ENCODE measurements at places on chromosomes 1 and 21.

- no peak for DNase-seq
Observed at GRCh38 chr1:65791396-65791795, 1.3 kb upstream of the PDE4B start.

DNA sequence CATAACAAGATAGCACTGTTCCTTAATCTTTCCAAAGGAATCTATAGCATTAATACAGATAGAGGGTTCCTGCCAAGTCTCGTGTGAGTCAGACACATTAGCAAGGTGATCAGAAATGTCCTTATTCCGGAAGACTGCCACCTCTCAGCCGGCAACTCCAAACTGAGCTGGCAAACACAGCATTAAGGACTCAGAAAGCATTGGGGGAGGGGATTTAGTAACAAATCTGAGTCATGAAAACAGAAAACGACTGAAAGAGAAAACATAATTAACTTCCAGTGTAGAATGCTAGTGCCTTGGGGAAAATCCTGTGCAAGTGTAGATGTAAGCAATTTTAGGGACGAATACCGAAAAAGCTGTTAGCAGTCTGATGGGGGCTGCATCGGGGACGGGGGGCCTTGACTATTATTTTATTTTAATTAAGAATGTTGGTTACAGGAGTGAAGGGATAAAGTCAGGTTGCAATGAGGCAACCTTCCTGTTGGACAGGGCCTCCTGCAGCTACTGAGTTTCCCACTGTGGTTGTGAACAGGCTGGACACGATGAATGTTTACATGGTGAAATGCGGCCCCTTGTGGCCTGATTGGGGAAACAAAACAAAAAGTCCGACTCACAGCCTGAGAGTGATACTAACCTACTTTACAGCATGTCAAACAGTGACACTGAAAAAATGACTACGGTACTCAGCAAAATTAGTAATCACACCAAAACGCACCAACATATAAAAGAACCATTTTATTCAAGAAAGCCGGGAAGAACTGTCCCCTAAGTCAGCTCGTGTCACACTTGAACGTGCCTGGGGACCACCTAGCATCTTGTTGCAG is 20.7 kb downstream of the MIS18A start:
- peak; percentile 5 for DNase-seq

DNA sequence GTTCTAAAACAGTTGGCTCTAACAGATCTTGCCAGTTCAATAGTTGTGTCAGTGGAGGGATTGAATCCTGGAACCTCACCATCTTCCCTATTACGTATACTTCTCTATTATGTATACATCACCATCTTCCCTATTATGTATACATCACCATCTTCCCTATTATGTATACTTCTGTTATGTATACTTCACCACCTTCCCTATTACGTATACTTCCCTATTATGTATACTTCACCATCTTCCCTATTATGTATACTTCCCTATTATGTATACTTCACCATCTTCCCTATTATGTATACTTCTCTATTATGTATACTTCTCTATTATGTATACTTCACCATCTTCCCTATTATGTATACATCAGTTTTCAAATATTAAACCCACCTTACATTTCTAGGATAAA is 34.4 kb upstream of the HP1BP3 start:
- DNase-seq, result no peak

DNA sequence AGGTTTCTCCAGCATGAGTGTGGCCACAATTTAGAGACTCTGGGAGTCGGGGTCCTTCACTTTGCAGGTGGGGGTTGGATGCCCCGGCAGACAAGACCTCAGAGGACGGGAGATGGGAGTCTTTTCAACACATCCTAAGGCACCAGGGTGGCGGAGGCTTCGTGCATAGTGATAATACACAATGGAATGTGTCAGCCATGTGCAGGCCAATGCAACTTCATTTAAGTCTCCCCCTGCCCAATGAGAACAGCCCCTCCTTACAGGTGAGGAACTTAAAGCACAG is 75.9 kb upstream of the IFFO2 start:
- no peak for DNase-seq

DNA sequence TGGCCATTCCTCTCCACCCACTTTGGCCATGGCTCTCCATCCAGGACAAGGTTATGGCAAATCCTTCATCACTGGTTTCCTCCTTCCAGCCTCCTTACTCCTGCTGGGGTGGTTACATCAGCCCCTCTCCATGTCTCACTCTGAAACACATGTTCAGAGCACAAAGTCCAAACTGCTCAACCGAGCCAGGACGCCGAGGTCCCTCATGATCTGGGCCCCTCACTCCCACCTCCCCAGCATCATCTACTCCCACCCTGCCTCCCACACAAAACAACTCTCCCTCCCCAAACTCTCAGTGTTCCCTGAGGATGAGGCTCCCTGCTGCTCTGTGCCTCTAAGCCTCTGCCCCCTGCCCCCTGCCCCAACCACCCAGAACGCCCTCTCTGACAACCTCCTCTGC is 33.3 kb upstream of the ZBTB40 start:
- DNase-seq, result no peak

- no peak for DNase-seq
Observed at GRCh38 chr1:210070531-210070930, 132.5 kb downstream of the SYT14 start.

GRCh38 chr1:116909512-116910378 is at the start of gene PTGFRN:
Gene PTGFRN (plus strand): TSS chr1:116909916. CDS start chr1:116910204, 288 bp downstream.
- no peak for DNase-seq

DNA sequence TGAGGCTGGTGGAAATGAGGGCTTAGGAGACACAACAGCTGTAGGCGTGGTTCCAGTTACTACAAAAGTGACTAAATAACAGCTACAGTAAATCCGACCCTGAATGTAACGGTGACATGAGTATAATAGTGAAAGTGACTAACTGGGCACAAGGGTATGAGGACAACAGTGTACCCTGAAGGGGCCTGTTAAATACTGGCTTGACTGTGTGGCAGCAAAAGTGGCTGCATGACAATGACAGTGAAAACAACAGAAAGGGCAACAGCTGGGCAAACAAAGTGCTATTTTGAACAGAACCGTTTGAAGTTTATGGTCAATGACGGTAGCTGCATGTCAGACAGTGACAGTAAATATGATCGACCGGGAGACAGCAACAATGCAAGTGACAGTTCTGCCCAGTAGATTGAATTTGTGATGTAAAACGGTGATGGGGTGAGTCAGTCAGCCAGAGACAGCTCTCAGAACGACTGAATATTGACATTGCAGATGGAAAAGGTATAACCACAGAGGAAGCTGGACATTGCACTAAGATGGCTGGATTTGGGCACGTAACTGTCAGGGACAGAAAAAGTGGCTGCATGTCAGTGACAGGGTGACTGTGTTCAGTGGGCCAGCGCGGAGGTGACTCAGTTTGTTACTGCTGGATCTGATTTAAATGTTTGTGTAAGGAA is 1.2 kb upstream of the ZBTB40 start:
- no peak for DNase-seq

DNA sequence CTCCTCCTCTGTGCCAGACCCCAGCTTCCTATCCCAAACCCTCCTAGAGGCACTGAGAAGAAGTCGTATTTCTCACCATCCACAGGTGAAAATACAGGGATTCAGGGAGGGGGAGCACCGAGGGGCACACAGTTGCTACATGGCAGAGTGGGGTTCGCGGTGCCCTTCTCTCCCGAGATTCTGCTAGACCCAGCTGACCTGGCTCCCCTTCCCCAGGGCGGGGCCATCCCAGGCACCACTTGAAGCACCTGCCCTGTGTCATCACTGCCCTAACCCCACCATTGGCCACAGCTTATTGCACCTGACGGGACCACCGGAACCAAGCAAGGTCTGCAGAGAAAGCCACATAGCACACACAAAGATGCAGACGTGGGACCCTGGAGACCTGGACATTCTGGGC is 30.5 kb downstream of the SDC3 start:
- no peak for DNase-seq

- DNase-seq, result no peak
Observed at GRCh38 chr1:203131548-203132200, 4.1 kb downstream of the ADORA1 start.

DNA sequence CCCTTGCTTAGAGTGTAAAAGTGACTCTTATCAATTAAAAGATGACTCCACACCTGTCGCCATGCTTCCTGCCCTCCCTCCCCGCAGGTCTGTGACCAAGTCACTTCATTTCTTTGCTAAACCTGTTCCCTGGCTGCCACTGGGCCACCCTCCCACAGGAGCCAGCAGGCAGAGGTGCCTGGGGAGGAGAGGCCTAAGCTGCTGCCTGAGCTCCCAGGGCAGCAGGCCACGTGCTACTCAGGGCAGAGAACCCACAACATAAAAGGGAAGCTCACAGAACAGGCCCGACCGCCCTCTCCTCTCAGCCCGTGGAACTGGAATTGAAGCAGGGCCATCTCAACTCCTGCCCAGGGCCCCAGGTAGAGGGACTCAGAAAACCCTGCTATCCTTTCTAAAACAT is 4.9 kb downstream of the C1orf198 start:
- DNase-seq, result no peak

DNA sequence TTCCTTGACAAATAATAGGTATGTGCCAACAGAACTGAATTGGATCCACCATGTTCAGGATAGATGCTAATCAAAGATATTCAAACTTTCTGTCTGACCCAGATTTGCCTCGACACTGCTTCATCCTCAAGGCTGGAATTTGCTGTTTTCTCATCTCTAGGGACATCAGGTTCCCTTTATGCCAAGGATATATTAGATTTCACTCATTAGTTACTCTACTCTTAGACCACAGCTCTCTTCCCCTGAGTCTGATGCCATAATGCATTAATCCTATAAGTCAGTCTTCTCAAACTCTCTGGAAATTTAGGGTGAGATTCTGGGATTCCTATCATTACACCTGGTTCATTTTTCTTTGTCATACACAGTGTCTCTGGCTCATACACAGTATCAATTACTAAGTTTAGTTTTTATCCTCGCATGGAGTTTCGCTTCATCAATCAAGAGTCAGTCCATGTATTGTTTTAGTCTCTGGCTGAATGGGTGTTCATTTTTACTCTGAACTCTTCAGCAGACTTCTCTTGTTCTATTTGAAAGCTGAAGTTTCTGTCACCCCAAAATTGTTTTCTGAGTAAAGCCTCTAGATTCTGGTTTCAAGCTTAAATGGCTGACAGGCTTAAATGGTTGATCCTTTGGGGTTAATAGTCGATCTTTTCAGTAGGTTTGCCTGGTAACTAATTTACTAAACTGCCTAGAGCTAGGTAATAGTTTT is 9.3 kb upstream of the DCAF6 start:
- DNase-seq, result no peak

DNA sequence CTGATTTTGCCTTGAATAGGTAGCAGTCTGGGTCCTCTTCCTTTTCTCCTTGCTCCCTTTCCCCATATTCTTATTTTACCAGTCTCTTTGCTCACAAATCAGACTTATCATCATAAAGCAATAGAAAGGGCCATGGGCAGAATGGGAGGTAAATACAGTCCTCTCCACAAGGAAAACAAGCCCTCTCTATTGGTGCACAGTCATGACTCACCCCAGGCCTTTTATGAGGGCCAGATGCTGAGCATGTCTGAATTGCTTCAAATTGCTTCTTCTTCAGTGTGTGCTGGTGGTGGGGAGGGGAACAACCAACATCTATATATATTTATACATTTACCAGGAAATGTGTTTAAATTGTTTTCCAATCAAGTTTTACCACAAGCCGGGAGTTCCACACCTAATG is 75.2 kb downstream of the GFI1 start:
- no peak for DNase-seq

- no peak for DNase-seq
Observed at GRCh38 chr21:25995278-25995677, 175.3 kb downstream of the APP start.

DNA sequence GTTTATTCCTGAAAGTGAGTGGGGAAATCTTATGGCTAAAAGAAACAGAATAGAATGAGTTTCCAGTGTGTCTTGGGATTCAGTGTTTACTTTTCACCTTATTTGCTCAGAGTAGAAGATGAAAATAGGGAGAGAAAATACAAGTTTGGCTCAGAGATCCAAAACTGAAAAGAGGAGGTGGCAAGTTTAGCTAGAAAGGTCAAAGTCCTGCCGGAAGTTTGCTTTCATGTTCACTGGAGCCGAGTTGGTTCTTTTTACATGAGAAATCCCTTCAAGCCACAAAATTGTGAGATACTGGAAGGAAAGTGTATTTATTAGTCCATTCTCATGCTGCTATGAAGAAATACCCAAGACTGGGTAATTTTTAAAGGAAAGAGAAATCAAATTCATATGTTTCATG is 604.6 kb downstream of the MRPL39 start:
- no peak for DNase-seq

DNA sequence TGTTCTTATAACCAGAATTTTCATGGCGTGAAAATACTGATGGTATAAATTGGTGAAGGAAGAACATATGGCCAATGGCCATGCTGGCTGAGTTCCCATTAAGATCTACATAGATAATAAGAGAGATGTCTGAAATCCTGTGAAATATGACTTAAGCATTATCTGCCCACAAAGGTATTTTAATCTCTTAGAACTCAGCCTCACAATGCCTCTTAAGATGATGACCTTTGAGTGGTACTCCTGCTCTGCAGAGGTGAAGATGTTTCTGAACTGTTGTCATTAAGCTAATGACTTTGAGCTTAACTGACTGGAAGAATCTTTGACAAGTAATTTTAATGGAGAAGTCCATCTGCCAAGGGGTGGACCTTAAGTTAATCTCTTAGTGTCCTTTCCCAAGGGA is 148.7 kb downstream of the ZNF326 start:
- DNase-seq, result no peak

DNA sequence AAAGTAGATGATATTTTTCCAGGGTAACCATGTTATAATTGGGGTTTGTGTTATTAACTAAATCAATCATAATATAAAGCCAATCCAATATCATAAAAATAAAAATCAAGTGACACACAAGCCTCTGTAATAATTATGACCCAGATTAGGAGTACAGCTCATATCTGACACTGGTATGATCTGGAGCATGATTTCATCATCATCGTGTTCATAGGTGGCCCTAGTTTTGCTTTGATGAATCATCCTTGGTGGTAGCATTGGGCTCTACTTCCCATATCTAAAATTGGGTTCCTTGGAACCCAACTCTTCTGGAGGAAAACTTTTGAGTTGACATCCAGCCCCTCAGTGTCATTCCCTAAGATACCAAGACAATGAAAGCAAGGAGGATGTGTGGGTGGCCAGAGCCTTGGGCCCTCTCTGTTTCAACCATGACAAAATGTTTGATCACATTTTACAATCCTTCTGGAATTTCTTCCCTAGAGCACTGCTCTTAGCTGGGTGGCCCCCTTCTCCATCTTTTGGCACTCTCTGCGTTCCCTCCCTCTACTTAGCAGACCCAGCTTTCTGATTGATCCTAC is 37.0 kb upstream of the ENAH start:
- no peak for DNase-seq

DNA sequence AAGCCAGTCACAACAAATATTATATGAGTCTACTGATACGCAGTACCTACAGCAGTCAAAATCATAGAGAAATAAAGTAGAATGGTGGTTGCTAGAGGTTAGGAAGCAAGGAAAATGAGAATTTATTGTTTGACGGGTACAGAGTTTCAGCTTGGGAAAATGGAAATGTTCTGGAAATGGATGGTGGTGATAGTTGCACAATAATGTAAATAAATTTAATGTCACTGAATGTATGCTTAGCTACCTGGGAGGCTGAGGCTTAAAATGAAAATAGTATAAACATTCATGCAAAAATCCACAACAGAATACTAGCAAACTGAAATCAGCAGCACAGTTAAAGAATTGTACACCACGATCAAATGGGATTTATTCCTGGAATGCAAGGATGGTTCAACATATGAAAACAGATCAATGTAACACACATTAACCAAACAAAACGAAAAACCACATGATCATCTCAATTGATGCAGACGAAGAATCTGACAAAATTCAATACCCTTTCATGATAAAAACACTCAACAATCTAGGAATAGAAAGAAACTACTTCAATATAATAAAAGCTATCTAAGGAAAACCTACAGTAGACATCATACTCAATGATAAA is 10.7 kb downstream of the TUT4 start:
- no peak for DNase-seq

GRCh38 chr1:114089502-114090138 is 64.0 kb downstream of the SYT6 start:
- DNase-seq, result no peak

Measured in NK-92 treated with Interleukin-12 subunit alpha and Interleukin-12 subunit beta, amount 100 ng/mL, for 24 hours (cell line).